ENCODE measurements at places on chromosomes 11 and 22. TPM values are rescaled to one million over a fixed set of nuclear protein-coding genes. Genes with fewer than 3 reads are reported as not detected.

GRCh38 chr11:67301951-67302516 lies 1.3 kb upstream of the SSH3 start:
- peak; percentile 64 for DNase-seq

- no peak for DNase-seq
These were observed 404.6 kb upstream of the DDI1 start for GRCh38 chr11:103631841-103632240.

DNA sequence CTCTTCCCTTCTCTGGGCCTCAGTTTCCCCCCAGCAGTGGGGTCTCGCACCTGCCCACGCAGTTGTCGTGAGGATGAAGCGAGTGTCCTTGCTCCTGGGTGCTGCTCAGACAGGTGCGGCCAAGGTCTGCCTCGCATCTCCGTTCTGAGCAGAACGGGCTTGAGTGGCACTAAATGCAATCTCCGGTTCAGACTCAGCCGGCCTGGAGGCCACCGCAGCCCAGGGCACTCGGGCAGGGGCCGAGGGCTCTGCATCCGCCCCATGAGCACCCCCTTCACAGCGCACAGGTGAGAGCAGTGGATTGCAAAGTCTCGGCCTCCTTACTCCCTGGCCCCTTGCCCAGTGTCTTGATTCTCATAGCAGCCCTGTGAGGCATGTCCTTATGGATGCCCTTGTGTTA lies 30.1 kb upstream of the SLC22A12 start:
- no peak for DNase-seq

DNA sequence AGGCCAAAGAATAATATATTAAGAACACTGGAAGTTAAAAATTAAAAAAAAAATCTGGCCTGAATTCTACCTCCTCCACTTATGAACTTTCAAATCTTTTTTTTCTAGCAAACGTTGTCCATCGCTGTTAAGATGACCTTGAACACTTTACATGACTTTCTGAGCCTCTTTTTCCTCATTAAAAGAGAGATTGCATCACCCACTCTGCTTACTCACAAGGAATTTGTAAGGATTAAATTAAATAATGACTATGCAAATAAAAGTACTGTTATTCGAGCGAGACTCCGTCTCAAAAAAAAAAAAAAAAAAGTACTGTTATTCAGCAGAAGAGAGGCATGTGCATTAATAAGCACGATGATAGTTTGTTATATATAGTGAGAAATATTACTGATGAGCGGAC lies 285.1 kb upstream of the CCDC90B start:
- no peak for DNase-seq

DNA sequence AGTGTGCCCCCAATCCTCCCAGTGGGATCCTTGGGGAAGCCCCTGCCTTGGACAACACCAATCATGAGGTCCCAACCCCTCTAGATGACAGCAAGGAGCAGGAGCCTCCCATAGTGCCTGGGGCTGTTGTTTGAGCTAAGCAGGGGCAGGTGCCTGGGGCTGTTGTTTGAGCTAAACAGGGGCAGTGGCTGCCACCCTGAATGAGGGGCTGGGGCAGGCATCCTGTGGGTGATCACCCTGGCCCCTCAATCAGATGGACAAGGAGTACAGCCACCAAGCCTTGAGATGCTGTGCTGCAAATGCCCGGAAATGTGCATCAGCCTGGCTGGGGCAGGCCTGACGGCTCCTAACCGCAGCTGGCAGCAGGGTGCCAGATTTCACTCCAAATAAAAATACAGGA lies 66.7 kb downstream of the MYEOV start:
- DNase-seq = no peak

The FHIP1B gene
- total RNA-seq = 12.2 TPM

DNA sequence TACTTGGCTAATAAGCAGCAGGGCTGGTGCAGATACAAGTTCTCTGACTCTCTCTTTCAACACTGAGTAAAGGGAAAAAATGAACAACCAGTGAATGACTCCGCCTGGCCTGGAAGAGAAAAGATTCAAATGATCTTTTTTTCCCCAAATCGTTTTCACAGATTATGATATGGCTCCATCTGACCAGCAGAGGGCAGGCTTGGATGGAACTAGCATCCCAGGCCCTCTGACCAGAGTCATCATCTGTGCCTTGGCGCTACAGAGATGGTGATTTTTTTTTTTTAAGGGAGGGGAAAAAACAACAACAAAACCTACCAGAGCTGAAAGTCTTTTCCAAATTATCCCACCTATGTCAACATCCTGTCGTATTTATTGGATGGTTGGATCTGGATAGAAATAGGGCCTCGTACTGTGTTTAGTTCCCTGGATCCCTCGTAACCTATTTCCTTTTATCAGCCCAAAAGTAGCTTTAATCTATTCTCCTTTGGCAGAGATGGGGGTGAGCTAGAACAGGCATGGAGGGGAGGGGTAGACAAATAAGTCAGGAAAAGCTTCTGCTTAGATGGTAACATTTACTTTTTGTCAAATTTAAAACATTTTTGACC lies 69.7 kb downstream of the PRSS23 start:
- DNase-seq = peak; percentile 49

DNA sequence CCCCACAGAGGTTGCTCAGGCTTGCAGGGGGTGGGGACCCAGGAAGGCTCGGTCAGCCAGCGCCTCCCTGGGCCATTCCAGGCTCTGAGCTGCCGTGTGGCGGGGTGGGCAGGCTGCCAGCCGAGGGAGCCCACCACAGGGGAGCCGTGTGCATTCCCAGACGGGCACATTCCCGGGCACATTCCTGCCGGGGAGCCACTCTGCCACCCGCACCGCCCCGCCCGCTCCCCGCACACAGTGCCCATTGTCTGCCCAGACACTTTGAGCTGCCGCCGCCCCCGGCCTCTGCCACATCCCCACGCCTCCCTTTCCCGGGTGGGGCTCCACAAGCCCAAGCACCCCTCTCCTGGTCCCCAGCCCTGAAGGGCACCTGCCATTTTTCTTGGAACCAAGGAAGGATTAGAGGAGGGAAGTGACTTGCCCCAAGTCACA lies 27.4 kb downstream of the RPL3 start:
- no peak for DNase-seq

DNA sequence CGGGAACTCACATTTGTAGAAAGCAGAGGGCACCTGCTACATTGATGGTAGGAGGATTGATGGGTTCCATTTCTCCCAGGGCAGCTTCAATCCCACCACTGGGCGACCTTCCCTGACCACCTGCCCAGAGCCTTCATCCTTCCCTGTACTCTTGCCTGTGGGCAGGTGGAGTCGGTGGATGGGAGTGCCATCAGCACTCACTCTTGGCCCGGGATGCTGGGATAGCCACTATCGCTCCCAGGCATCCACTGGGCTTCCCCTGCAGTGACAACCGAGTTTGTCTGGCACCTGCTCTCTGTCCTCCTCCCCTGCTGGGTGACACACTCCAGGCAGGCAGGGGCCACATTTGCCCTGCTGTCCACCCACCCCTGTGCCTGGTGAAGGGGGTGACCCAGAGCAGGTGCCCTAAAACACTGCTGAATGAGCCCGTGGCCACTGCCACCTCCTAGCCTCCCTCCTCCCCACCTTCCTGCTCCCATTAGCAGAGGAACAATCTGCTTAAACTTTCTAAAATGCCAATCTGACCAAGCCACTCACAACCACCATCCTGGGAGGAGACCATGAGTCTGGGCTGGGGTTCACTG lies 604.7 kb downstream of the TBC1D22A start:
- no peak for DNase-seq

DNA sequence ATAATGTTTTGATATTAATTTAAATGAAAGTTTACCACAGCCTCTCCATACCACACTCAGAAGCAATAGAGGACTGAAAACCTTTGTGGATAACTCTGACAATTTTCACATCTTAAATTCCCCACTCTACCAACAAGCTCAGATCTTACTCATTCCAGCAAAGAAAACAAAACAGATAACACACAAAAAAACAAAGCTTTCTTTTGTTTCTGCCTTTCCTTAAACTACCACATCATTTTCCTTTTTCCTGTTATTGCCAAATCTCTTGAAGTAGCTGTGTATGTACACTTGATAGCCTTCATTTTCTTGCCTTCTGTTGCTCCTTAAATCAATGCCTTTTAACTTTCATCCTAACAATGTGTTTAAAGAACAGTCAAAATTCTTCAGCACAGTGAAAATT lies 484.9 kb downstream of the NTM start:
- no peak for DNase-seq

DNA sequence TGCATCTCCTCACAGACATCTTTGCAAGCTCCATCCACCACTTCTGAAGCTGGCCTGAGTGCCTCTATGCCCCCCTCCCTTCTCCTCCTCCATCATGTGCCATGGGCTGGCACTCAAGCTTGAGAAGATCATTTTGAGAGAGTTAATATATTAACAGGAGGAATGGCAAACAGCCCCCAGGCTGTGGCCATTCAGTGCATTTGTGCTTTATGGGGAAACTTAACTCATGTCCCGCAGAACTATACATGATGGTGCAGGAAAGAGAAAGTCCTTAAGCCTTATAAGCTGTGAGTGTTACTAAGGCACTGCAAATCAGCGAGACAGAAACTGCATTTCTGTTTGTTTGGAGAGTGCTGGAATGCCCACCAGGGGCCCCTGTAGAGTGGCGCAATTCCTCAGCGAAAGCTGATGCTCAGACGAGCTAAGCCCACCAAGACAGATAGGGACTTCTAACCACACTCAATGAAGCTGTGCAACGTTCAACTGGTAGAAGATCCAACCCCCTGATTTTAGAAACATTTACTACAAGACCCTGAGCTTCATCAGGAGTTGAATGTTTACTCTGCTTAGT lies 26.8 kb upstream of the PHLDA2 start:
- DNase-seq = no peak

DNA sequence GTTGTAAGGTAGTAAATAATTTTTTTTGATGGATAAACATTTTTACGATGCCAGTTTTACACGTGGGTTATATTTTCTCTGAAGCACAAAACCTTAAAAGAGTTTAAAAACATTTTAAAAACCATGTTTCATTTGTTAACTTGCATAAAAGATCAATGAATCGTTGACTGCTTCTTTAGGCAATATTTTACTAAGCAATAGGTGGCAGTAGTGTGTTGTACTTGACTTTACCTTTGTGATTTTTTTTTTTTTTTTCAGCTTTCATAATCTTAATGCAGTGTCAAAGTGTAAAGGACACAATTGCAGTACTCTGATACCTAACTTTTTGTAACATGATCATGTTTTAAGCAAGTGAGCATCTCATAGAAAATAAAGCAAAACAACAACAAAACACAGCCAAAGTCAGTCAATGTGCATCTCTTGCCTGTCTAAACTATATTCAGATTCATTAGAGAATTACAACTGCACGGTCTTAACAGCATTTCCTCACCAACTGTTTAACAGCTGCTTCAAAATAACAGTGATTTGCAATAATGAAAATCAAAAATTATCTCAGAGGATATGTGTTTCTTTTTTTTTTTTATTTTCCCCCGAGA lies 27.7 kb downstream of the DNAJC24 start:
- DNase-seq = no peak

All from left ventricle myocardium inferior (tissue), 1 donor.